ENCODE measurements at places on chromosomes 12 and 14.

- no peak for DNase-seq
These were observed 117.5 kb downstream of the NPAS3 start for GRCh38 chr14:33056213-33056612.

- DNase-seq: no peak
These were observed 80.0 kb upstream of the DICER1 start for GRCh38 chr14:95237121-95237957.

- DNase-seq: no peak
These were observed 31.7 kb upstream of the APPL2 start for GRCh38 chr12:105267711-105268110.

DNA sequence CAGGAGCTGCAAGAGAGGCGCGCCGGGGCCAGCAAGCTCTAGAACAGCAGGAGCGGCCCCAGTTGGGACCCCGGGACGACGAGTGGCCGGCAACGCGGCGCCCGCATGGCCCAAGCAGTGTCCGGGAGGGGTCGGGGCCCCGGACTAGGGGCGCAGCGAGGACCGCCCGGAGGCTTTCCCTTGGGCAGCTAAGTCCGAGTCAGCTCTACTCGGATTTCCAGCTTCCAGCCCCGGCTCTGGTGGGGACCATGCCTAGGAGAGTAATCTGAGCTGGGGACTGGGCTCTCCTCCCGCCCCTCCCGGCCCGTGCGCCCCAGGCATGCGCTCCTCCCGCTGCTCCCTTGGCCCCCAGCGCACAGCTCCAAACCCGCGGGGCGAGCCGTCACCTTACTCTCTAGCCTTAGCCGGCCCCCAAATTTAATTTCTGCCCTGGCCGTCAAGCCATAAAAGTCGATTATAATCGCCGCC lies 41.6 kb upstream of the CAPRIN2 start:
- DNase-seq: peak; percentile 64

- DNase-seq: no peak
These were observed 136.3 kb downstream of the SNAPC1 start for GRCh38 chr14:61898568-61898967.

DNA sequence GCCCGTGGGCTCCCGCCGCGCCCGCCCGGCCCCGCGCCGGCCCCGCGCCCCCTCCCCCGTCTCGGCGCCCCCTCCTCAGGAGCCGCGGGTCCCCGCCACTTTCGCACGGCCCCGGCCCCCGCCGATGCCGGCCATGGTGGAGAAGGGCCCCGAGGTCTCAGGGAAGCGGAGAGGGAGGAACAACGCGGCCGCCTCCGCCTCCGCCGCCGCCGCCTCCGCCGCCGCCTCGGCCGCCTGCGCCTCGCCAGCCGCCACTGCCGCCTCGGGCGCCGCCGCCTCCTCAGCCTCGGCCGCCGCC lies 263 bp downstream of the RCOR1 start:
- DNase-seq: no peak

- no peak for DNase-seq
These were observed 45.9 kb upstream of the MSRB3 start for GRCh38 chr12:65232476-65233077.

DNA sequence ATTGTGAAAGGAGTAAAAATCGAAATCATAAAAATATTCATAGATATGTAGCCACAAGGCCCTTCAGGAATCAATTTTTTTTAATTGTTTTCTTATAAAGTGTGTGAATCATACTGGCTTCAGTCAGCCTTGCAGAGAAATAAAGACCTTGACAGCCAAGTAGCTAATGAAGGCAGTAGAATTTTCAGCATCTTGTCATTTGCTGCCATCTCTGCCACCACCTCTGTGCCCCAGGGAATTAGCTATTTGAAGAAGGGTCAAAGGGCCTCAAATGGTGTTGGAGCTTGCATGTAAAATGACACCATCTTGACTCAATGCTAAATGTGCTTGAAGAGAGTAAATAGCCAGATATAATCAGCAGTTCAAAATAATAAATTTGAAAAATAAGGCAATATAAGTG lies 359.4 kb upstream of the DCN start:
- DNase-seq: no peak

DNA sequence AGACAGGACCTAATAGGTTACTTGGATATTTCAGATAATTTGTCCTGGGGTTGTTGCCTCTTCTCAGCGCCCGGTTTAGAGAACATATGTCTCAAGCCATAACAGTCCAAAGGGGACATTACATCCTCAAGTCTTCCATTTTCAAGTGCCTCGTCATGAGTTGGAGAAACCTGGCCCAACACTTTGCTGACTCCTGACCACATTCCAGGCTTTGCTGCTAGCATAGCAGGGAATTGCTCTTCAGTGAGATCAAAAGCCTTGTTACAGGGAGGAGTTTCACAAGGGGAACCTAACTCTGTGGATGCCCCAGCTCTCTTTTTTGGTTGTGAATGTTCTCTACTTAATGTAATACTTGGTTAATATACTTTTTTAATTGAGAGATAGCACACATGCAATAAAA lies 8.2 kb upstream of the MMP19 start:
- no peak for DNase-seq

- DNase-seq: peak; percentile 91
These were observed 53.0 kb downstream of the SSH1 start for GRCh38 chr12:108804271-108804953.

- no peak for DNase-seq
These were observed 1.8 kb downstream of the PITPNM2 start for GRCh38 chr12:123149088-123149487.

- DNase-seq: no peak
These were observed 56.5 kb upstream of the ETV6 start for GRCh38 chr12:11593013-11593412.

GRCh38 chr12:117161460-117162166 lies 28.7 kb downstream of the FBXO21 start:
- DNase-seq: no peak

Data from femur (tissue), 1 donor.